ENCODE measurements at places on chromosomes 12 and 14. TPM values are rescaled to one million over a fixed set of nuclear protein-coding genes. Genes with fewer than 3 reads are reported as not detected.
A peak's percentile ranks its signal among the peaks of the same experiment; 100 is the strongest.

DNA sequence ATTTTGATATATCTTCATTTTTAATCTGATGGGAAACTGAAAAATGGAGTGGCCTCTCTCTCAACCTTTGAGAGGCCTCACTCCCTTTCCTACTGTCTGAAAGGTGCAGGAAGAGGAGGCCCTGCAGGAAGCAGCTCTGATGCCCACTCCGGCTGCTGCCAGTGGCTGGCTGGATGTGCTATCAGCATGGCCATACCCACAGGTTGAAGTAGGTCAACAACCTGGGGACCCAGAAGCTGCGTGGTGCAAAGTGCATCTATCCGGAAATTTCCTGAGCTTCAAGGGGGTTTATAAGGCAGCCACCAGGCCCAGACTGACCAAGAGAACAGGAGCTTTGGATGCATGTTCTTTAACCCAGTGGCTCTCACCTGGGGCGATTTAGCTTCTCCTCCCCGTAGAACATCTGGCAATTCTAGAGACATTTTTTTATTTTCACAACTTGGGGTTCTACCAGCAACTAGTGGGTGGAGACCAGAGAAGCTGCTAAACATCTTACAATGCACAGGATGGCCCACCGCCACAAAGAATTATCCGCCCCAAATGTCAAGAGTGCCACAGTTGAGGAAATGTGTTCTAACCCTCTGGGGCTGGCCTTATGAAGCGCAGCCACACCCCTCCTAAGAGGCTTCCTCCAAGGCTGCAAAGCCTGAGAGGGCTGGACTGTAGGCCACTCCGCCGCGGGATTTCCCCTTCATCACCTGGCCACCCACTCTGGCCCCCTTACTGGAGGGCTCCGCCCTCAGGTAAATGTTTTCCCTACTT lies 8.2 kb upstream of the BATF start:
- no peak for DNase-seq

DNA sequence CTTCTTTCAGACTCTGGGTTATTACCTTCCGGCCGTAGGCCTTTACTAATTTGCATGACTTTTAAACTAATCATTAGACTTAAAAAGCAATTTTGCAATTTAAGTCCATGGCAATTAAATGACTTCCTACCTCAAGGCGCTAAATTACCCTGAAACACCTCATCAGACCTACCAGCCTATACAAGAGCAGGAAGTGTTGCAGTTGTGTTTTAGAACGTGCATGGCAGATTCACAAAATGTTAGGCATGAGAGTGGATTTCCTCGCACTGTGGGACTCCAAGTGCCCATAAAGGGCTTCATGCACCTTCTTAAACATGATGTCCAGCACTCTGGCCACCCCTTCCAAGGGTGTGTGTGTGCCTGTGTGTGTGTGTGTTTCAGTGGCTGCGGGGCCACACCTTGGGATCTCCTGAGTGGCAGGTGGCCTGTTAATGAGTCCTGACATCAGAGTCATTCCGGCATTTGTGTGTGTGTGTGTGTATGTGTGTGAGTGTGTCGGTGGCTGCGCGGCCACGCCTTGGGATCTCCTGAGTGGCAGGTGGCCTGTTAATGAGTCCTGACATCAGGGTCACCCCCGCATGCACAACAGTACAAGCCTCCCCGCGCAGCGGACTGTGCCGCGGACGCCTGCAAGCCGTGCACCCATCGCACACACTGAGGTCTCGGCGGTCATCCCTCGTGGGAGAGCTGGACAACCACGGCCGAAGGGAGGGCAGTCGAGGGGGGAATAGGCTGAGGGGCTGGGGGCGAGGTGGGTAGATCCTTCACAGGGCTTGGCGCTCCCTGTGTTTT lies 900 bp downstream of the C2CD5 start:
- peak; percentile 51 for DNase-seq

DNA sequence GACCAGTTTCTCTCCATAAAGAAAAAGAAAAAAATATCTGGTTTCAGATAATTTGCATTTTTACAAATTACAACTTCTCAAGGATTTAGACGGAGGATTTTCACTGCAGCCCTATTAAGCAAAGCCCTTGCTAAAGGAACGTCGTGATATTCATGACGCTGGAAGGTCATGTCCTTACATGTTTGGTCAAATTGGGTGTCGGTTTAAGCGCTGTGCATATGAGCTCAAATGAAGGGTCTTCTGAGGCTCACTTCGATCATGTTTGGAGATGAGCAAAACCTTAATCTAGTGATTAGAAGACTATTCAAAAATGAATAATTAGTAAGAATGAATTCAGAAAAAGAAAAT lies 67.3 kb upstream of the USP15 start:
- DNase-seq: no peak

DNA sequence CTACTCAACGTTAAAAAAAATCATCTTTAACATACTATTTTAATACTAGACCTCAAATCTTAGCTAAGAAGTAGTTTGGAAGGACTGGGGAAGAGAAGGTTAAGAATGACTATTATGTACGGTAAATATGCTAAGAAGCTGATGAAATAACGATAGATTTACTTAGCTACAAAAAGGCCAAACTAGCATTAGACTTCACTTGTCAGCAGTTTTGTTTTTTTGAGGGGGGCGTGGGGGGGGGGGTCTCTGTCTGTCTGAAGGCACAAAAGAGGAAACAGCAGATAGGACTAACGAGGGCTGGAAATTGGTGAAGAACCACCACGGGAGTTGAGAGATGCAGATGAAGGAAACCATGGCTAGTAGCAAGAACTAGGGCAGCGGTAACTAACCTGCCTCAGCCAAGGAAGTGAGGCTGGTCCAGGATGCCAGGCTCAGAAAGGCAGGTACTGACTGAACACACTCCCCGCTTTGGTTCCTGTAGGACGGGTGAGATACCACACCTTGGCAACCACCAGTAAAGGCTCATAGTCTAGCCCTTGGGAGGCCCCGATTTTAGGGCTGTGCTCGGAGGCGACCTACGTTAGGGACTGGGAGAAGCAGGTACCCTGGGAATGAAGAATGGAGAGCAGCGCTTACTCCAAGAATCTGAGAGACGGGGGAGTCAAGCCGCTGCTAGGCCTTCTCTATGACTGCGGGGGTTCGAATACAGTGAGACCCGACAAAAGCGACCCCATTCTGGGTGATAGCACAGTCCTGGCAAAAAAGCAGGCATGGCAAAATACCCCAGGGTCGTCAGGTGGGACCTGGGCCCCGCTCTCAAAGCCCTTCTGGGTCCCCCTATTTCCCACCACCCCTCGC lies 675 bp downstream of the NEDD8 start:
- no peak for DNase-seq

DNA sequence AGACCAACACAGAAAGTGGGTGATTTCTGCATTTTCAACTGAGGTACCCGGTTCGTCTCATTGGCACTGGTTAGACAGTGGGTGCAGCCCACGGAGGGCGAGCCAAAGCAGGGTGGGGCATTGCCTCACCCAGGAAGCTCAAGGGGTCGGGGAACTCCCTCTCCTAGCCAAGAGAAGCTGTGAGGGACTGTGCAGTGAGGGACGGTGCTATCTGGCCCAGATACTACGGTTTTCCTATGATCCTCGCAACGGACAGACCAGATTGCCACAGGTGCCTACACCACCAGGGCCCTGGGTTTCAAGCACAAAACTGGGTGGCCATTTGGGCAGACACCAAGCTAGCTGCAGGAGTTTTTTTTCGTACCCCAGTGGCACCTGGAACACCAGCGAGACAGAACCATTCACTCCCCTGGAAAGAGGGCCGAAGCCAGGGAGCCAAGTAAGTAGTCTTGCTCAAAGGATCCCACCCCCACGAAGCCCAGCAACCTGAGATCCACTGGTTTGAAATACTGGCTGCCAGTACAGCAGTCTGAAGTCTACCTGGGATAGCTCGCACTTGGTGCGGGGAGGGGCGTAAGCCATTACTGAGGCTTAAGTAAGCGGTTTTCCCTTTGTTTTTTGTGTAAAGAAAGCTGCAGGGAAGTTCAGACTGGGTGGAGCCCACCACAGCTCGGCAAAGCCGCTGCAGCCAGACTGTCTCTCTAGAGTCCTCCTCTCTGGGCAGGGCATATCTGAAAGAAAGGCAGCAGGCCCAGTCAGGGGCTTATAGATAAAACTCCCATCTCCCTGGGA lies 25.5 kb upstream of the NAA30 start:
- no peak for DNase-seq

DNA sequence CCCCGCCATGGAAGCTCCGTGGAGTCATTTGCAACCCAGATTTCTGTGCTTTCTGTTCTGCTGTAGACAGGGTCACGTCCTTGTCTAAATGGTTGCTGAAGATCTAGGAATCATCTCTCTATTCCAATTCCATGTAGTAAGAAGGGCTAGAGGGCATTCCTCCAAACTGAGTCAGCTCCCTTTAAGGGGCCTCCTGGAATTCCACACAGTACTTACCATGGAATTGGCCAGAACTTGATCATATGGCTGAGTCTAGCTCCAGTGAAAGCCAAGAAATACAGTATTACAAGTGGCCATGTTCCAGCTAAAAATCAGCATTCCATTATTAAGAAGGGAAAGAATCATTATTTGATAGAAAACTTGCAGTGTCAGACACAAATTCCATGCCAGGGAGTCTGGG lies 171.9 kb downstream of the PRKCH start:
- peak; percentile 84 for DNase-seq

- DNase-seq: no peak
Observed at GRCh38 chr12:92929983-92930382, 888 bp upstream of the EEA1 start.

DNA sequence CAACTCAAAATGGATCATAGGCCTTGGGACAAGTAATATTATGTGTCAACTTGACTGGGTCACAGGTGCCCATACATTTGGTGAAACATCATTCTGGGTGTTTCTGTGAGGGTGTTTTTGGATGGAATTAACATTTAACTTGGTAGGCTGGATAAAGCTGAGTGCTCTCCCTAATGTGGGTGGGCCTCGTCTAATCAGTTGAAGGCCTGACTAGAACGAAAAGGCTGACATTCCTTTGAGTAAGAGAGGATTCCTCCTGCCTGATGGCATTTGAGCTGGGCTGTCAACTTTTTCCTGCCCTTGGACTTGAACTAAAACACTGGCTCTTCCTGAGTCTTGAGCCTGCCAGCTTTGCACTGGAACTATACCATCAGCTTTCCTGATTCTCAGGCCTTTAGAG lies 93.4 kb upstream of the ESRRB start:
- no peak for DNase-seq

DNA sequence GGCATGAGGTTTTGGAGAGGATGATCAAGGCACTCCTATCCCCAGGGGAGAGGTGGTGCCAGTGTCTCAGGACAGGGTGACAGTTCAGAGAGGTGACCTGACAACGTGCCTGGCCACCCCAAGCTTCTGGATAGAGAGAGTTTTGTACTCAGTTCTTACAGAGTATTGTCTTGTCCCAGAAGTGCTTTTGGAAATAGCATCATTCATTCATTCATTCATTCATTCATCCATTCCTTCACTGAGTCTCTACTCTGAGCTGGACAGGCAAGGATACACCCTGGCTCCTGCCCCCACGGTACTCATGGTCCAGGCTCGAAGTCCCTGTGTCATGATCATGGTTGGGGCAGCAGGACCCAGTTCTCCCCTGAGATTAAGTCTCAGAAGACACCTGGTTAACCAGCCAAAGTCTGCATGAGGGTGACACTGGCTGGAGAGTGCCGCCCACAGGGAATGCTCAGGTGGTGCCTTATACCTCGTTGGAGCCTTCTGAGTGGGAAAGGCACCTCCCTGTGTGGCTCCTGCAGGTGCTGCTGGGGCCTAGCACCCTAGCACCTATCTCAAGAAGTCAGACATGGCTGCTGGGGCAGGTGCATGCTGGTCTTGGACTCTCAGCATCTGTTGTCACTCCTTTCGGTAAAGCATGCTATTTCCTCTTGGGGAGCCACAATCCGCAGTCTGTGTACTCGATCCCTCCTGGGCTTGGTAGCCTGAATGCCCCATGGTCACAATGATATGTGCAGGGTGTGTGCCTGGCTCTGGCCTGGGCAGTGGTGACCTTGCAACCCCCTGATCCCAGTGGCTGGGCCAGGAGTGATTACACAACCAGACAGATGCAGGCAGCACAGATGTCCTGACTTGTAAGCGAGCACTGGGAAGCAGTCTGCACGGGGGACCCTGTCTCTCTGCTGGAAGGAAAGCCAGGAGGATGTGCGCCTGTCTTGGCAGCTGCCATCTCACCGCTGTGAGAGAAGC lies 57.8 kb downstream of the C14orf132 start:
- no peak for DNase-seq

- DNase-seq: no peak
Observed at GRCh38 chr12:130079279-130079678, 83.0 kb upstream of the FZD10 start.

Gene PROX2
- total RNA-seq: not detected

Gene LHX5
- 0.09 TPM for total RNA-seq

Gene AKAP6
- 2.1 TPM for total RNA-seq

Gene KLRB1
- total RNA-seq: not detected

Gene RD3L
- not detected for total RNA-seq

Gene FOXN4
- 0.12 TPM for total RNA-seq

Gene MYF6
- not detected for total RNA-seq

Gene CCDC175
- total RNA-seq: 0.12 TPM

Data from Daoy (cell line).